ENCODE measurements at places on chromosomes 2 and 18.

DNA sequence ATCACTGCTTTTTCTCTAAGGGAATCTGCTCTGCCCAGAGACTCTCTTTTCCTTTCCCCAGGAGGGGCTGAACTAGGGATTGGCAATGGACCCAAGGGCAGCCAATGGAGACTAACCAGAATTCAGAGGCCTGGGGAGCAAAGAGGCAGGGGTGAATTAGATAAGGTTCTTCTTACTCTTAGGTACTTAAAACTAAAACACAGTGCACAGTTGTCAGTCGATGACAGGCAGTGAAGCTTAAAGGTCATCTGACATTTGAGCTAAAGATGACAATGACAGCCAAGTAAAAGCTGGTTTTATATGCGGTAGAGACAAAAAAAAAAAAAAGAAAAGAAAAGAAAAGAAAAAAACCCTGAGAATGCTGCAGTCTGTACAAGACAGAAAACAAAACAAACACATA, 57.8 kb downstream of the HIBCH start:
- DNase-seq, result no peak

DNA sequence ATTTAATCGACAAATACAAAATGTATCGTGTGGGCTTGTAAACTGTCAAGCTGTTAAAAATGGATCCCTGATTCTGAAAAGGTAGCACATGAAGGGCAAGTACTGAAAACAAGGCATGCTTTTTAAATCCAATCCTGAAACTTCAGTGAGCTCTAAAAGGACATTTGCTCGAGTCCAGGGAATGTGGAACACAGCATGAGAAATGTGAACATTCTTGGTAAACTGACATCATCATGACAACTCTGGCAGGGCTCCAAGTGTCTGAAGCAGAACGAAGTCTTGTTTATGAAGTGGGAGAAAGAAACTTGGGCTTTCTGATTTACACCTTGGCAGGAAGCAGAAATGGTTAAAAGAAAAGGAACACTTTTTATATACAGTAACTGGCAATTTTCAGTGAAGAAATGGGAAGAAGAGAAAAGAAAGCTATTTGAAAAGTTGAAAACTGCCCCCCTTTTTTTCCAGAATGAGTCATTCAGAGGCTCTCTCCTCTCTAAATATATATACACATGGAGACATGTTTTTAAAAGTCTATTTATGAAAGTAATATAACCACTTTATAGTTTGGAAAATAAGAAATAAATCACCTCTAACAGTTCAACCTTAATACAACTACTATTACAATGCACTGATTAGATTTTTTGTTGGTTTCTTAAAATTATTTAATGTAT, 120.8 kb downstream of the GAREM1 start:
- peak; percentile 42 for DNase-seq

GRCh38 chr2:170148161-170148560, 29.8 kb upstream of the MYO3B start:
- DNase-seq, result no peak

GRCh38 chr2:177900082-177900481, 172.5 kb downstream of the PDE11A start:
- DNase-seq, result no peak

GRCh38 chr18:12306752-12307700, 1.0 kb upstream of the TUBB6 start:
- DNase-seq, result no peak

DNA sequence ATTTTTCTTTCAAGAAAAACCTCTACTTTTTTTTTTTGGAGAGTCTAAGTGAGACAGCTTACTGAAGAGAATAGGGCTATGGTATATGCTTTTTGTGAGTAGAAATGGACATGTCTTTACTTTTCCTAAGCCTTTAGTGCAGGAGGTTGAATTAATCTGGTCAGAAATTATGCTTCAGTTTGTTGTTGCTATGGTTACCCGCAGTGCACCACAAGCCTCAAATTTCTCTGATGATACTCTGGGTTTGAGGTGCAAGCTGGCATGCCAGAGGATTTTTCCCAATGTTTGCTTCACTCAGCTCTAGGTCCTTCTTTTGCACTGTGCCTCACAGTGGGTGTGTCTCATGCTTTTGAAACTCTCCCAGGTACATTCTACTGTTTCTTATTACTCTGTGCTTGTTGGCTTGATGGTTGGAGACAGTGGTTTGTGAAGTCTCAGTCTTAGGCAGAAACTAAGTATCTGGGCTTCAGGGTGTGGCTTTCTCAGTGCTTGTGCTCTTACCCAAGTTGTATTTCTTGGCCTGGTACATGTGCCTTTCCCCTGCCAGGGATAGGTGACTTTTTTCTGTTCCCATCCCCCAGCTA, 278.3 kb downstream of the RBM43 start:
- no peak for DNase-seq

All from amygdala (tissue), 56 donors.